Stimulated activated naive CD4-positive, alpha-beta T cell treated with Interleukin-2 at 50 U/mL for 16 hours (primary cell): ENCODE measurements at places on chromosomes 1 and 21.

- DNase-seq, result no peak
Observed at GRCh38 chr1:212035835-212036605, 472 bp downstream of the DTL start.

DNA sequence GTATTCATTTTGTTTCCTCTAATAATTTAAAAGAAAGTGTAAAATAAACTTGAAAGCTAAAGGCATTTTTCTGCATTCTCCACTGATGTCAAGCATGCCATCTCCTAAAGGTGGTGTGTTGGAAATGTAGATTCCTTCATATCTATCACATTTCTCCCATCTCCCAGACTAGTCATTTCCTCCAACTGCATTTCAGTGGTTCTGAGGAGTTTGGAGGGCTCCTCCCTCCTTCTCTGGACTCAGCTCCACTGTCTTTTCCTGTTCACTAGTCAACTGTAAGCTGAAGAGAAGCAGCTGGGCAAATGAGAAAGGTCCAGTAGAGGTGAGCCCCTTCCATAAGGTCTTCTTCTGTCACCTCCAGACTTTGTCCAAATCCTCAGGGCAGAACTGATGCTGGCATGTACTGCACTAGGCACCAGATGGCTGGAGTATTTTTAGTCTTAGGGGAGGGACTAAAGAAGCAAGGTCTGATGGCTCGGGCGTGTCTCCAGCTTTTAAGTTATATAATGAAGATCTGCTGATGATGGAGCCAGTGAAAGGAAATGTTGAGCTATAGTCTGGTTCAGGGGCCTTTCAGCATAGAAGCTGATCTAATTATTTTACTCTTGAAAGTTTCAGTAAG lies 186.1 kb downstream of the NTNG1 start:
- no peak for DNase-seq

DNA sequence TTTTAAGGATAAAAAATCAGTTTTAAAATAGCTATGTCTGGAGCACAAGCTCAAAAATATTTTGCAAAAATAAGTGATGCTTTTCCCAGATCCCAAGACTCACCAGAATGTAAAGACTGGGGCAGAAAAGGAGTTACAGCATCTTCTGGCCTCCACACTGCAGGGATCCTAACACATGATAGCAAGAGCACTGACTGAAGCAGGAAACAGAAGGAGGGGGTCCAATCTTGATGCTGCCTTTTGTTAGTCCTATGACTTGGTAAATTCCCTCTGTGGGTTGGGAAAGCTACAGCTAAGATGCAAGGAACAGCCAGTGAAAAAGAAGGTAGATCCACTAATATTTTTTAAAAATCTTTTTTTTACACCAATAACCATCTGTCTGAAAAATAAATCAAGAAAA lies 54.2 kb upstream of the TNR start:
- no peak for DNase-seq

DNA sequence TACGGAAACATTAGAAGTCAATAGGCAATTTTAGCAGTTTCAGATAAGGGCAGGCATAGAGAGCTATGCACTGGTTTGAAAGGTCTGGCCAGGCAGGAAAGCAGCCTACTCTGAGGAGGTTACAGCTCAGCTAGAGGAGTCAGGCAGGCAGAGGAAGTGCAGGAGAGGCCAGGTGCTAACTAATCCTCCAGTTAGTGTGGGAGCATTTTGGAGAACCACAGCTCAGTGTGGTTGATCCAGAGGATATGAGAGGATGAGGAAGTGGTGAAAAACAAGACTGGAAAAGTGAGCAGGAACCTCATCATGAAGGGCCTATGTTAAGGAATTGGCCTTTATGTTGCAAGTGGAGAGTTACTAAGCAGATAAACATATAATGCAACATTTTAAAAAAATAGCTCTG lies 282.4 kb upstream of the SGIP1 start:
- DNase-seq, result no peak

GRCh38 chr1:35443768-35444518 lies 113.3 kb downstream of the KIAA0319L start:
- DNase-seq, result no peak

DNA sequence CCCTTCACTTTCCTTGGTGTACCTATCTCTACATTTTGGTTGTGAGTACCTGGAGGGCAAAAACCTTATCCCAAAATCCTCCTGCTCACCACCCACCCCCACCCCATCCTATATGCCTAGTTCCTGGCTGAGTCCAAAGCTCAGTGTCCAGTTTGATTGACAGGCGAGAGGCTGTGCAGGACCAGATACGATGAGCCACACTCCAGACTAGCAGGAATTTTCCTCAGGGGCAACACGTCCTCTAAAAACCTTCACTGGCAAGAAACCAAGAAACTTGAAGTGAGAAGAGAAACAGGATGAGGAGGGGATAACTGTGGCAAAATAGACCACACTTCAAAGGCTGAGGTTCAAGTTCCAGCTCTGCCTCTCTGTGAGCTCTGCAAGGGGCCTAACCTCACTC lies 1.1 kb upstream of the SLAMF8 start:
- DNase-seq, result no peak

GRCh38 chr1:235259133-235259778 lies 68.7 kb downstream of the ARID4B start:
- no peak for DNase-seq

- DNase-seq, result no peak
Observed at GRCh38 chr1:109398343-109399225, 866 bp upstream of the SORT1 start.

DNA sequence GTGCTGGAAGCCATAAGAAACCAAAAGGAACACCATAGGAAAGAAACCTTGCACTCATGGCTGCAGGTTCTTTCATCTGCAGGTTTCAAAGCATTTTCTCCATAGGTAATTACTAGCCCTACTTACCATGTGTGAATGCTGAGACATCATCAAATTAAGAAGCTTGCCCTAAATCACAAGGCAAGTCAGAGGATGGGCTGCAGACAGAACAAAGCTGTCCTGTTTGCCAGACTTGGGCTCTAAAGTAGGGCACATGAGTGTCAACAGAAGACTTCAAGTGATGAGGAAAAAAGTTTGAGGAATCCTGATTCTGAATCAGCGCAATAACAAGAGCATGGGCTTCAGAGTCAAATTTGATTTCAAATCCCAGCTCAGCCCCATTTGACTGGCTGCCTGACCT lies 5.8 kb upstream of the EPS15 start:
- no peak for DNase-seq

DNA sequence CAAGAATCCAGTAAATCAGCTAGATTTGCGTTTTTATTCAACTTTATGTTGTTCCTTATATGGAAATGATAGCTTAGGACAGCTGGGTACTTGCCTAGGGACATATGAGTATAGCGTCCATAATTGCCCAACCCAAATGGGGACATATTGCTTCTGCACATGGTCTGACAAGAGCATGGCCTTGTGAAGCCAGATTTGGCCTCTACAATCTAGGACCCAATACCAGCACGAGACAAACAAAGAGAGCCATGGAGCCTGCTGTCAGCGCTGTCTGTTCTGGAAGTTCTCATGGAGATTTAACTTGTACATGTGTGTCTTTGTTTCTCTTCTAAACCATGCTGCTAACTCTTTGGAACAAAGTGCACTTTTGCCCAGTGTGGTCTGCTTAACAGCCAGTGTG lies 240.0 kb upstream of the CAMK1G start:
- no peak for DNase-seq

GRCh38 chr1:23793018-23793781 lies 2.3 kb downstream of the LYPLA2 start:
- DNase-seq, result no peak
